IPS-NIHi11 (cell line): ENCODE measurements at places on chromosomes 2 and 18.

GRCh38 chr2:156333951-156334495 is 1.5 kb upstream of the NR4A2 start:
- peak; percentile 59 for DNase-seq

DNA sequence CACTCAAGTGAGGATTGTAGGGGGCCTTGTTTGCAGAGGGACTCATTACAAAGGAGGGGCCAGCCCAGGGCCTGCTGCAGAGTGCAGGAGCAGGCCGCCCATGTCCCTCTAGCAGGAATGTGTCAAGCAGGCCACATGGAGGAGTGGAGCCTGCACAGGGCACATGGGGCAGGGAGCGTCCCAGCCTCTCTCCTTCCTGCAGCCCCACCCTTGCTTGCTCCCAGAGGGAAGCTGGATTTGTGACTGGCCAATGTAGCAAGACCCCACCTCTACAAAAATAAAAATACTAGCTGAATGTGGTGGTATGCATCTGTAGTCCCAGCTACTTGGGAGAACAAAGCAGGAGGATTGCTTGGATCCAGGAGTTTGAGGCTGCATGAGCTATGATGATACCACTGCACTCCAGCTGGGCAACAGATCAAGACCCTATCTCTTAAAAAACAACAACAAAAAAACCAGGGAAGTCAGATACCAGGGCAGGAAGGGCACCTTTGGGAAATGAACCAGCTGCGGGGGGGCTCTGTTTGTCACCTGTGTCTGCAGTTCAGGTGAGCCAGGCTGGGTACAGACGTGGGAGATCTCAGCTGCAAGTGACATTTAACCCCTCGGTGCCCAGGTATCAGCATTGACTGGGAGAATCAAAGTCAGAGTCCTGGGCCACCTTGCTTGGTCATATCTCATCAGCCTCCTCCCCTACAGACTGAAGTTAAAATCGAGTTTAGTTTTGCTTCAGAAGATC is 27.7 kb downstream of the IMPA2 start:
- no peak for DNase-seq

DNA sequence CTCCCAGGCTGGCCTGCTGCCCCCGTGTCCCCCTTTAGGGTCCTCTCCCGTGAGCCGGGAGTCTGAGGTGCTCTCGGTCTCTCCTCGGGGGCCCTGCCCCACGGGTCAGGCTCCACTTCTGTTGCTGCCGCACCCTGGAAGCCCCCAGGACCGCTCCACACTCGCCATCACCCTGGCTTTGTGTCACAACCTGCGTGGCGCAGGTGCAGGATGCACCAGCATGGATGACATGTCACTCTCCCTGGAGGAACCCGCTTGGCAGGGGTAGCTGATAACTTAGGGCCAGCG is 10.8 kb upstream of the ARHGEF4 start:
- no peak for DNase-seq

DNA sequence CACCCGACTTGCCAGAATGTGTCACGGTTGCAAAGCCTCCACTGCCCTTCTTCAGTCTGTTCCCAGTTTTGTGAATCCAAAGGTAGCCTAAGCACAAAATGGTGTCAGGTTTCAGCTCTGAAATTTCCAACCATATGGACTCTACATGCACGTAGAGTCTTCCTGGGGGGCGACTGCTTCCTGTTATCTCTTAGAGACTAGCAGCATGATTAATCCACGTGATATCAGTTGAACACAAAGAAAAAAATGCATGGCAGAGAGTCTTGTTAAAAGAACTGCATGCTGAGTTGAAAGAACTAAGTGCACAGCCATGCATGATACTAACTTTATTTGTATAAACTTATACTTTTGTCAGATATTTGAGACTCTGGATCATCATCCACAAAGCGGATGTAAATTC is 404.4 kb downstream of the SOCS6 start:
- no peak for DNase-seq

GRCh38 chr18:61388010-61388409 is 54.8 kb downstream of the CDH20 start:
- no peak for DNase-seq

DNA sequence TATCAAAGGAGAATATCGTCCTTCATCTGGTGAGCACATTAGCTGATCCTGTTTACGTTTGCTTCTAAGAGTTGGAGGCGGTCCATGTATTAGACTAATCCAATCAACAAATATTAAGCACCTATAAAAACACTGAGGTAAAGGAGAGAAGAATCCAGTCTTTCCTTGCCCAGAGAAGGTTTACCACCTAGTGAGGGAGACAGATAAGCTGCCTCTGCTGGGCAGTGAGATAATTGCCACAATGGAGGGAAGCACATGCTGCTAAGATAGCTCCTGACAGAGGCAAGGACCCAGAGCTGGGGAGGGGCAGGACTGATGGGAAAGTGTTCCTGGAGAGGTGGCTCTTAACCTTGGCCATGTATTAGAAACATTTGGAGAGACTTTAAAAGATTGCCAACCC is 36.7 kb upstream of the ST8SIA5 start:
- DNase-seq: peak; percentile 43

GRCh38 chr2:3470856-3471737 is 48.2 kb downstream of the ADI1 start:
- no peak for DNase-seq

DNA sequence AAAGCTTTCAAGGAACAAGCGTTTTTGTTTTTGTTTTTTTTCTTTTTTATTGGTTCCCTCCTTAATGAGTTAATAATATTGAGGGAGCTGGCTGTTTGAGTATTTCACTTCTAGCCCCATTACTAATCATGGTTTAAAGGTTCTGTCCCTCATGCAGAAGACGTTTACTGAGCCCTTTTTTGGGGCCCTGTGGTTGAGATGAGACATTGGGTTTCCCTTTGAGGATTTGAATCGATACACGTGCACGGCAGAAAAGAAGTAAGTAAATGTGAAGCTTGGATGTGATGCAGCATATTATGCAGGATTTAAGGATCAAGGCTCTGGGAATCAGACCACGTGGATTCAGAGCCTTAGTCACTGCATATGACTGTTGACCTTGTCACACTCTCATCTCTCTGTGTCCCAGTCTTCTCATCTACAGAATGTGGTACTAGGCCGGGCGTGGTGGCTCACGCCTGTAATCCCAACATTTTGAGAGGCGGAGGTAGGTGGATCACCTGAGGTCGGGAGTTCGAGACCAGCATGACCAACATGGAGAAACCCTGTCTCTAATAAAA is 1.0 kb upstream of the CHST10 start:
- no peak for DNase-seq

DNA sequence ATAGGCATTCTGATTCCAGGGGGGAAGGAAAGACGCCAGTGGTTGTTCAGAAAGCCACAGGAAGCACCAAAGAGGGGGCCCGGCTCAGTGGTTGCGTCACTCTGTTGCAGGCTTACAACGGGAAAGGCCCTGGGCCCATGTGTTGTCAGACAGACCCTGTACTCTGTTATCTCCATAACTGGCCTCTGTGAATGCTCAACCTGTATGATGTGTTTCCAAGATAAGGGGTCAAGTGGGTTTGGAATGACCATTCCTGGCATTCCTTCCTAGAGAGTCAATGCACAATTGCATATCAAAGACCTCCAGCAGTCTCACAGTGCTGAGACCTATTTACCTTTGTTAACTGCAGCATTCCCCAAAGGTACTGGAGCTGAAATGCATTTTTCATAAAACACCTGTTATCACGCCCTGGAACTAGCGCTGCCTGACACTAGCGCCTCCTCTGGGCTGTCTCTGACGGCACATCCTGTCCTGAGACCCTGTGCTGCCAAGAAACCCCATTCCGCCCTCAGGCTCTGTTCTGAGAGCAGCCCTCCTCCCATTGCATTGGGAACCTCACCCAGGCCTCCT is 13.2 kb upstream of the LRRFIP1 start:
- DNase-seq: peak; percentile 71

DNA sequence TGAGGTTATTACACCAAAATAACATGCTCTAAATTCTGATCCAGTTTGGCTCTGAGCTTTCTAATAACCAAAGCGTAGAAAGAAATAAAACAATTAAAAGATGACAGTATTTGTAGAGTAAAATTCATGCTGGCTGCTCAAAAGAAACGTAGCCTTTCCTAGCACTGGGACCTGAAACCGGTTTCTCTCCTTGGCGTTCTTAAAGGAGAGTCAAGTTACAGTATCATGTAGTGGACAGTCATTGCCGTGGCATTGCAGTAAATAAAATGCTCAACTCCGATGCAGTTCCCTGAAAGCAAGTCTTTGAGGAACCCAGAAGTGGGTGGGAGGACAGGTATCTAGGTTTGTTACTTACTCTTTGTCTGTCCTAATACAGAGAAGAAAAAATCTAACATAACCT is 52.7 kb upstream of the ITM2C start:
- peak; percentile 35 for DNase-seq

DNA sequence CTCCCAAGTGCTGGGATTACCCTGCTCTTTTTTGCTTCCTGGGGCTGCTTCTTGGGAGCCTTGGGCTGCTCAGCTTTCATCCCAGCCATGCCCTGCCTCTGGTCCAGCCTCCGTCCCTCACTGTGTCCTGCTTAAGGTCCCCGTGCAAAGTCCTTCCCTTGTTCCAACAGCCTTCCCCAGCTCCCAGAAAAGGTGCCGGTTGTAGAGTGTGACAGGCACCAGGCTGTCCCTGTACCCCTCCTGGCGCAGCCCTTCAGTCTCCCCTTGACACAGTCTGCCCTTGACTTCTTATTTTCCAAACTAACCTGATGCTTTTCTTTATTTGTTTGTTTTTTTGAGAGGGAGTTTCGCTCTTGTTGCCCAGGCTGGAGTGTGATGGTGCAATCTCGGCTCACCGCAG is 20.1 kb upstream of the ALPI start:
- DNase-seq: no peak

- DNase-seq: peak; percentile 76
Measured at GRCh38 chr18:32714571-32715148, 58.2 kb downstream of the KLHL14 start.

DNA sequence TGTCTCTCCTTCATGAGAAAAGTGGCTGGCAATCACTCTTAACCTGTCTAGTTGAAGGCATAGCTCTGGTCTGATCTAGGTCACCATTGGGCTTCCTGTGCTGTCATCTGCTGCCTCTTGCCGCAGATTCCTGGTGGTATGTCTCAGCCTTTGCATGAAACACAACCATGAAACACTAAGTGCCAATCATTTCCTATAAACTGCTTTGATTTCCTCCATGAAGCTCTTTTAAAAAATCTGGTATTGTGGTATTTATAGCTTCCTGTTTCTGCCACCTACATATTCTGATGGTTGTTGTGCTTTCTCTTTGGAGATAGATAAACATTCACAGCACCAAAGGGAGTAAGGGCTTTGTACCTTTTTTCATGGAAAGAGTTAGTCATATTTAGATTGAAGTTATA is 120.0 kb upstream of the EPC2 start:
- DNase-seq: no peak

GRCh38 chr2:241532168-241532567 is 23.8 kb upstream of the STK25 start:
- no peak for DNase-seq

- no peak for DNase-seq
Measured at GRCh38 chr2:43114210-43114609, 112.2 kb downstream of the ZFP36L2 start.

GRCh38 chr2:224085811-224086210 is 46.7 kb upstream of the SERPINE2 start:
- no peak for DNase-seq

- DNase-seq: no peak
Measured at GRCh38 chr2:119574108-119574815, 30.0 kb downstream of the CFAP221 start.

GRCh38 chr2:84970868-84971509 is at the start of gene KCMF1:
Gene KCMF1, plus strand, starts transcription at chr2:84971161. Its CDS starts 291 bp downstream, at chr2:84971452.
- peak; percentile 90 for DNase-seq

- no peak for DNase-seq
Measured at GRCh38 chr18:28147674-28148171, 29.2 kb downstream of the CDH2 start.

DNA sequence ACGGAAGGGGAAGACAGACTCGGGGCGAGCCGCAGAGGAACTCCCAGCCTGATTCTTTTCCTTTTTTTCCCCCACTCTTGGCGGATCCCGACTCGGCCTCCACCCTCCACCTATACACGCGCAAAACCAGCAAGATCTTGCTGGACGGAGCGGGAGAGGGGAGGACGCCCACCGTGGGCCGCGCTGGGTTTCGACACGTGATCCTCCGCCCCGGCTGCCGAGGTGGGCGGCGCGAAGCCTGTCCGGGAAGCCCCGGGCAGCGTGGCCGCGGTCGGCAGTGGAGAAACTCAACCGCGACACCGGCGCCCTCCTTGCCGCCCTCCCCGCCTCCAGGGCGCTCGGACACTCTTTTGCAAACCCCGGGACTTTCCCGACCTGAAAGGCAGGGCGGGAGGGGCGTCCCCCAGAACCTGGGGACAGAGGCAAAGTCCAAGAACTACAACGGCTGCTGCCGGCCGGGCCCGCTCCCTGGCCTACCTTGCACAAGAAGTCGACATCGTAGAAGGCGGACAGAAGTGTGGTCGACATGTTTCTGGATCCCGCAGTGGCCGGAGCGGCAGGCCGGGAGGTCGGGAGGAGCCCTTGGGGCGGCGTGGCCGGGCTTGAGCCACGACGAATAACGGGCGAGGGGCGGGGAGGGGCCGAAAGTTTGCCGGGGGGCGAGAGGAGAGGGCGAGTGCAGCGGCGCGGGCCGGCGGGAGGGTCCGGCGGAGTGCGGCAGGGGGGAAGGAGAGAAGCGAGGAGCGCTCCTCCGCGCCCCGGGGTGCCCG is 433 bp downstream of the ZFP36L2 start:
- DNase-seq: peak; percentile 32

GRCh38 chr2:34423301-34423700 is 824.2 kb upstream of the FAM98A start:
- DNase-seq: no peak

DNA sequence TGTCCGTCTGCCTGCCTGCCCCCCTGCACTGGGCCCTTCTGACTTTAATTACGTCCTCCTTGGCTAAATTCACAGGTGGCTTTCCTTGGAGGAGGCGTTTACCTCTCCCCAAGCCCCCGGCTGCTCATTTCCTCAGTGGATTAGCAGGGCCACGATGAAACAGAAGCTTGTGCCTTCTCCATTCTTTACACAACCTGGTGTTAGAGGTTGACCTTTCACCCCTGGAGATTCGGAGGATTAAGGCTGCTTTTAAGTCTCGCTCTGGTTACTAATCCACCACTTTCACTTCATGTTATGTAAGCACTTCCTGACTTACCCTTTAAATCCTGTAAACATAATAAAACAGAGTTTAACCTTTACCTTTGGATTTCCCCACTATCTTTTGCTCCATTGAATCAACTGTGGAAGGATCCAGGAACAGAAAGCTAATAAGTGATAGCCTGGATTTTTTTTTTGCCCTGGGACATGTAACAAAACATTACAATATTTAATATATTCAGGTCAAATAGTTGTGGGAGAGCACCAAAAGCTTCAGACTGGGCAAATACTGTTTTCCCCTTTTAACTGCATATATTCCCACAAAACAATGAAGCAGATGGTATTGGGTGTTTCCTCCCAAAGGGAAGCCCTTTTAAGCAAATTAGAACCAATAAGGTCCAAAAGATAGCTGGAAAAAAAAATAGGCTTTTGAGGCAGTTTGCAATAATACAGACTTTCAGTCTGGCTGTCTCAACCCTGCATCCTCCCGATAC is 370.2 kb downstream of the EN1 start:
- no peak for DNase-seq

- DNase-seq: no peak
Measured at GRCh38 chr2:218754781-218755180, 27.2 kb upstream of the CYP27A1 start.
